ENCODE measurements at places on chromosomes 5 and 9.

GRCh38 chr5:24170026-24170425, 474.8 kb downstream of the CDH10 start:
- no peak for DNase-seq

DNA sequence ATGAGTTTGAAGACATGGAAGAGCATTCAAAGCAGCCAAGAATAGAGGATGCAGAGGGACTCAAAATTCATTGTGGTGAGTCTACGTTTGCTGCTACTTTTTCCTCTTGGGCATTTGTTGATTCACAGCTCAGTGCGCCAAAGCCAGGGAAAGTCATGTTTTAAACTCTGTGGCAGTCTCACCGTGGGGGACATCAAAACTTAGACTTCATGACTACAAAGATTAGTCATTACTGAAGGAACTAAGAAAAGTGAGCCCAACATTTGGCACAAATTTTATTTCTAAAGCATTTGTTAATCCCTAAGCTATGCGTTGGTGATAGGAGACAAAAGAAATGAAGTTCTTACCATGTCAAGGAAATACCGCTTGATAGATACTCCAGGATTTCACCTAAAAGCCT, 73.7 kb upstream of the MTAP start:
- DNase-seq = no peak

- DNase-seq = no peak
Measured at GRCh38 chr5:153584126-153584959, 93.9 kb downstream of the GRIA1 start.

DNA sequence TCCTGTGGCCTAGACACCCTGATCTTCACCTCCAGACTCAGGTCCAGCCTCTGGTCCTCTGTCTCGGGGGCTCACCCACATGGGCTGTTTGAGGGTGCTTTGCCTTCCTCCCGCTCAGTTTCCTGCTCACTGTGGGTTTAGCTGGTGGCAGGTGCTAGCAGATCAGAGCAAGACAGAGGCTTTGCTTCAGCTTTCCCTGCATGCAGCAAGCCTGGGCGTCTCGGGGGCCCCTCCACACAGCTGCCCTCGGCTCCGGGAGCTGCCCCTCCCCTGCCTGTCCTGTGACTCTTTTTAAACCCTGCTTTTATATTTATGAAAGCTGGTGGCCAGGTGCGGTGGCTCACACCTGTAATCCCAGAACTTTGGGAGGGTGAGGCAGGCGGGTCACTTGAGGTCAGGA, 14.6 kb downstream of the MRPL36 start:
- no peak for DNase-seq

Data from AG04450 (cell line).